ENCODE measurements at places on chromosomes 2 and 18.
A peak's percentile ranks its signal among the peaks of the same experiment; 100 is the strongest.

GRCh38 chr2:217085543-217085942 is 225.7 kb upstream of the TNP1 start:
- no peak for DNase-seq

- DNase-seq = no peak
Measured at GRCh38 chr2:110863726-110864125, 131.4 kb downstream of the ACOXL start.

DNA sequence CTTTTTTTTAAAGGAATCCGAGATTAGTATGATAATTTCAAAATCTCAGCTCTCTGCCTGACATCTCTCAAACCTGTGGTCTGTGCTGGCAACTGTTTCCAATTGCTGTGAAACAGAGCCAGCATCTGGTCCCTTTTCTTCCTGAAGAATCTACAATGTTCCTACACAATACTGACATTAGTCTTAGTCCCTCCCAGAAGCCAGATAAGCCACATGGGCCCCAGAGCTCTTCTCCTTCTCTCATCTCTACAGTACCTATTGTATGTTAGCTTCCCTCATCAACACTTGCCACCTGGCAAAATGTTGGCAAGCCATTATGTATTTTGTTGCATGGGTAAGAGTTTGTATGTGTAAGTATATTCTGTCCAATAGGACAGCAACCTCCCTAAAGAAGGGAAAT is 62.9 kb upstream of the CDKL4 start:
- DNase-seq = no peak

GRCh38 chr2:231926180-231926741 is at the start of gene NPPC:
TSS of gene NPPC (minus strand) at chr2:231926396. CDS start at chr2:231926249, 147 bp downstream.
- DNase-seq = peak; percentile 76

- no peak for DNase-seq
Measured at GRCh38 chr18:25743646-25744151, 346.7 kb downstream of the SS18 start.

DNA sequence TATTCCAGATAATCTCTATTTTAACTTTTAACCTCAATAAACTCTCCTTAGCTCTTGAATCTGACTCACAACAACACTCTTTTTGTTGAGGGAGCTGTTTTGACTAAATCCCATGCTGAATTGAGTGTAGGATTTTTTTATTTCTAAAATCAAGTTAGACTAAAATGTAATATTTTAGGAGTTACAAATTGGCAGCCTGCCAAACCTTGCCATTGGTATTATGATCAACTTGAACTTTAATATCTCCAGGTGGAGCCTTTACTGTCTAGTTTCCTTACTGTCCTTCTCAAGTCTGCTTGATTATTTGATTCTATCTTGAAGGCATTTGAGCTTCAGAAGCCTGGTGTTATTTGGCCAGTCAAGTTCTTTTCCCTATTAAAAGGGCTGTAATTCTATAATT is 8.7 kb downstream of the PIKFYVE start:
- DNase-seq = no peak

GRCh38 chr2:179900655-179901054 is 39.2 kb upstream of the ZNF385B start:
- no peak for DNase-seq

- DNase-seq = no peak
Measured at GRCh38 chr2:211930331-211930730, 608.3 kb downstream of the ERBB4 start.

- no peak for DNase-seq
Measured at GRCh38 chr2:165274698-165275097, 35.5 kb downstream of the SCN2A start.

- DNase-seq = no peak
Measured at GRCh38 chr2:186894478-186894877, 45.5 kb upstream of the ZSWIM2 start.

DNA sequence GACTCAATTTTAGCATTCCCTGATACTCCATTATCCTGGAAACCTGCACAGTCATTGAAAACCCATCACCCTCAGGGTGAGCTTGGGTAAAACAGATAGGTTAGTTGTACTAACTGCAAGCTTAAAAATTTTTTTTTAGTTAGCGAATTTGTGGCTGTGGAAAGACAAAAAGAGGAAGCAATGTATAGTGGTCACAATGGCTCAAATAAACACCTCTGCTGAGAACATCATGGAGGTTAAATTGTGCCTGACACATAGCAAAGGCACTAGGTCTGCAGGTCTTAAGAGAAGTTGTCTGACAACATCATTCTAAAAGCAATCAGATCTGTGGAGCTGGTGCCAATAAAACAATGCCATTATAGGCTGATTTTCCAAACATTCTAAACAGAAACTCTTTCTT is 84.4 kb upstream of the CAVIN2 start:
- peak; percentile 11 for DNase-seq

DNA sequence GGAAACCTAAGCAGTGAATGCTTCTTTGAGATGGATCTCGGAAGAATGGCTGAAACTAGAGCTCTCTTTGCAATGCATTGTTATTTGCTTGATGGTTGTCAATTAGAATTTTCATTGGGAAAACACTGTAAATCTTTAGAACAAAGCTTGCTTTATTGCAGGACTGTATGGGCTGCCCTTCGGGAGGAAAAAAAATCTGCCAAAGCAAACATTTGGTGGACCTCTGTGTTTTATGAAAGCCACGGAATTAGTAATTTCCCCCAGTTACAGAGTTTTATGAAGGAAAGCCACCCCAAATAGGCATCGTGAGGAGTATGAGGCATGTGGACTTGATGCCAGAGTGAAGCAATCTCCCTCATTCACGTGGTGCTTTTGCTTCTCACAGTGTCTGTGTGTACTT is 33.5 kb downstream of the RHBDD1 start:
- no peak for DNase-seq

DNA sequence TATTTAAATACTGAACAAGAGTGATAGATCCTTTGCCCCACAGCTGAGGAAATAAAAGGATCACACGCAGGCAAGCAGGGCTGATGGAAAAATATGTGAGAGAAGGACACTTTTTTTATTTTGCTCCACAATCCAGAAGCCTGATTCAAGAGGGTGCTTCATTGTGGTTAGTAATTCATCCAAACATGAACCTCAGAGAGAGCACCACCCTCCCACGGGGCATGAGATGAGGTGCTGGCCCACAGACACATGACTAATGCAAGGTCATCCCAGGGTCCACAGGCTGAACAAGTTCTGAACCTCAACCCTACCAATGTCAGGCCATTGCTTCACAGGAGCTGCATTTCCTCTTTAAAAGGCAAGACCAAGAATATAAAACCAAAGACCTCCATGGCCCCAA is 239.6 kb downstream of the MREG start:
- DNase-seq = no peak

Data from KBM-7 (cell line).